ENCODE measurements at places on chromosomes 5 and 9.

DNA sequence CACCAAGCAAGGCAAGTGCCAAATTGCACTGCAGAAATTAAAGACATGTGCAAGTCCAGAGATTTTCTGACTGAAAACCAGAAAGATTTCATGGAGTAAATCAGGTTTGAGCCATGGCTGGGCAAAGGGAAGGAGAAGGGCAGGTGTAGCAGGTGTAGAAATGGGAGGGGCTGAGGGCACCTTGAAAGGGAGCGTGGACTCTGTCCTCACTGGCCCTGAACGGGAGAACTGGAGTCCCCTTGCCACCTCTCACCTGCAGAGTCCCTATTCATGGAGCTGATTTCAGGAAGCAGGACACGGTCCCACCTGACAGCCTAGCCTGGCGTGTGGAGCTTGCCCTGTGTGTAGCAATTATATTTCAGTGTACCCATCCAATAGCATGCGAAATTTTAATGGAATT is 46.3 kb downstream of the UBE2QL1 start:
- DNase-seq, result no peak

DNA sequence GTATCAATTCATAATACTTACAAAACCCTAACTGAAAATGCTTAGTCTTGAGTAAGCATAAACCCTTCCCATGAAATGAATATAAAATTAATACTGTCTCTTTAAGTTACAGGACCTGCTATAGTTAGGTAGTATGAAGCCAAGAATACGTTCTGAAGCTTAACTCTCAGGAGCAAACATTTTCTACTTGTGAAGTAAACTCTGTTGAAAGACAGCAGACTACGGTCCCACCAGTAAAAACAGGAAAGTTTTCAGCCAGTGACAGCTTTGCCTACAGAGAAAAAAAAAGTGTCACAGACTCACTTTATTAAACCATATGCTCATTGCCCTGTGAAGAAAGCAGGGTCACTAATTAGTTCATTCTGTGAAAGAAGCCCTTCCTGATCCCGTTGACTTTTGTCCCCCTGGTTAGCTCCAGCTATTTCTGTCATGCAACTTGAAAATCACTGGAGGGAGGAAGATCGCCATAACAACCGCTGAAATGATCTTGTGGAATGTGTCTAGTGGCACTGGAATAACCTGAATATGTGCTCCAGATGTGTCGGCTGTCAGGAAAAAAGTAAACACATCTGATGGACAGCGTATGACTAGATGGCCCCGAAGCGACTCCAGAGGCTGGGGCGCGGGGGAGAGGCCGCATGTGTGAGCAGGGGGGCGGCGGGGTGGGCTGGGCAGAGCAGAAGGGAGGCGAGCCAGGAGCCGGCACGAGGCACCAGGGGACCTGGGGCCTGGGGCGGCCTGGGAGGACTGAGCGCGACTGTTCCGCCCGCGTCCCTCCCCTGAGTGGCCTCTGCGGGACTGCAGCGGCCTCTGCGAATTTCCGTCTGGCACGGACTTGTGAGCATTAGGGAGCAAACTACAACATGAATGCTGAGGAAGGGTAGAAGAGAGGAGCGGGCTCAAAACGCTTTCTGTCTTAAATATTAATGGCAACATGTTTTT is 41.9 kb downstream of the BNC2 start:
- no peak for DNase-seq

DNA sequence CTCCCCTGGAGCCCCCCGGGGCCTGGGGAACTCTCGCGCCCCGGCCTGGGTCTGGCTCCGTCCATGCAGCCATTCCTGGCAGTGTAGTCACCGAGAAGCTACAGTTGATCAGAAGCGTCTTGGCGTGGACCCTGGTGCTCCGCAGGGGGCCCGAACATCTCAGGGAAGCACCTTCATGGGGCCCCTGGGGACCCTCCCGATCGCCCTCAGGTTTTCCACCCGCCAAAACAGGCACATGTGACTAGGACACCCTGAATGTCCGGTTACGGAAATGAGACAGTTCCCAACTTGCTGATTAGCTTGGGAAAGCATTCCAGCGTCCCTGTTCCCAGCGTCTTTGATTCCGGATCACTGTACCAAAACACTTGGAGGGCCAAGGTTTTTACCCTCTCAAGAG is 472 bp downstream of the FBXO4 start:
- peak; percentile 62 for DNase-seq

DNA sequence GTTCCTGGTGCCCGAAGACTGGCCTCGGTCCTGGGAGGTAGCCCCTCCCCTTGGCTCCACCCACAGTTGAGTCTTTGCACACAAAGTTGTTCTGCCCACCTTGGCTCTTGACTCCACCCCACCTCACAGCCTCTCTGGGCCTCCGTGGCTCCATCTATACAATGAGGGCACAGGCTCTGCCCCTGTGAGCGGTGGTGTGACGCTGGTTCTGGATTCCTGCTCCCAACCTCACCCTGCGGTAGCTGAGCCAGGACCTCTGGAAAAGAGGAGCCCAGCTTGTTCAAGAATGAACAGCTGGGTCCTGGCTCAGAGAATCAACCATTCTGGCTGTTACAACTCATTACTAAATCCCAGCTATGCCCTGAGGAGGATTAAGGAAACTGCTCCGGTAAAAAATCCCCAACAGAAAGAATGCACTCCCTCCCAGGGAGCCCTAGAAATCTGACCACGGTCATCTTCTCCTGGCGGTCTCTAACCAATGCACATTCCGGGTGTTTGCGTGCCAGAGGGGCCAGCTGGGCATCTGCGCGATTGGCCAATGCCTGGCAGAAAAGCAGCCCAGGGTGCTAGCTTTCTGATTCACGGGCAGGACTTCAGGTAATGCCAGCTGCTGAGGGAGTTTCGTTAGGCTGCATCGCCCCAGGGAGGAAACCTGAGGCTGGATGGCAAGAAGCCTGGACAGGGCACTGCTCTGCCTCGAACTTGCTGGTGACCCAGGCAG is 9.9 kb upstream of the GRHPR start:
- DNase-seq, result no peak

GRCh38 chr9:31347082-31347617 is 1037.3 kb upstream of the ACO1 start:
- peak; percentile 53 for DNase-seq

- peak; percentile 48 for DNase-seq
Observed at GRCh38 chr5:39469176-39469575, 44.4 kb upstream of the DAB2 start.

- DNase-seq, result no peak
Observed at GRCh38 chr5:147410496-147411358, 99.1 kb downstream of the DPYSL3 start.

GRCh38 chr5:2887481-2888348 is 136.2 kb upstream of the IRX2 start:
- no peak for DNase-seq

GRCh38 chr5:180668835-180669596 is 19.6 kb upstream of the FLT4 start:
- no peak for DNase-seq

DNA sequence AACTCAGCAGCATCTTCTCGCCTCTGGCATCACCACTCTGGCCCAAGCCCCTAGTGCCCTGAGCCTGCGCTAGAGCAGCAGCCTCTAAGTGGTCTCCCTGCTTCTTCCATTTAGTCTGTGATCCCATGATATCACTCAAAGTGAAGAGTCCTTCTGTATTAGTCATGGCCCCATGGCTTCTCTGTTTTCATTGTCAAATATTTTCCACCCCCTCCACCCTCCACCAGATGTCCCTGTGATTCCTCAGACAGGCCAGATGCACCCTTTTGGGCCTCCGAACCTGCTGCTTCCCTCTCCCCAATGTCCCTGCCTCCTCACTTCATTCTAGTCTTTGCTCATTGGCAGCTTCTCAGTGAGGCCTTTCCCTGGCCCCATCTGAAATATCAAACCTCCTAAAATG is 299.2 kb downstream of the SPOCK1 start:
- DNase-seq, result no peak

All from hematopoietic multipotent progenitor cell treated with erythropoietin and hydrocortisone succinate and interleukin-3 and kit ligand, for 4 days (in vitro differentiated cells).